Hematopoietic multipotent progenitor cell treated with erythropoietin and hydrocortisone succinate and interleukin-3 and kit ligand, for 6 days (in vitro differentiated cells): ENCODE measurements at places on chromosomes 13 and 19.

GRCh38 chr13:75896271-75896670 lies 260.1 kb downstream of the LMO7 start:
- DNase-seq = no peak

- no peak for DNase-seq
Observed at GRCh38 chr19:51203916-51204315, 21.0 kb upstream of the CD33 start.

DNA sequence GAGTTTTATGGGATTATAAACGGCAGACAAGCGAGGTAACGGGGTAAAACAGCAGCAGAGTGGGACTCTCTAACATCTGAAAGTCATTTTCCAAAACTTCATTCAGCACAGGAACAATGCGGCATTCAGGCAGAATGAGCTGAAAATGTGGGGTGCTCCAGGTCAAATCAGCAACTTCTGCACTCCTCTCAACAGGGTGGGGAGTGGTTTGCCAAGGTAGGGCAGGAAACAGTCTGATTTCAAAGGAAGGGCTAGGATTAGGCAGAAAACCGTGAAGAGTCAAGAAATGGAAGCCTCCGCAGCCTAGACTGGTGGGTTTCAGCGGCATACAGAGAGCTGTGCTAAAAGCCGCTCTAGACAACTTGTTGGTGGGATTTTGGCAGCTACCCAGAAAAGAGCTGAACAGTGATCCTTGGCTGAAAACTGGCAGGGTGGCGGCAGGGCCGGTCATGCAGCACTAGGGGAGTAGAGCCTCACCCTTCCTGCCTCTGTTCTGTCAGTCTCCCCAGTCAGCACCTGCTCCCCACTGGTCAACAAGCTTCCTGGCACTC lies 154.2 kb upstream of the KLF12 start:
- DNase-seq = peak; percentile 28

GRCh38 chr13:50671497-50671850 lies 172.0 kb downstream of the DLEU7 start:
- DNase-seq = no peak

- peak; percentile 74 for DNase-seq
Observed at GRCh38 chr19:49475995-49476880, 2.2 kb downstream of the FLT3LG start.

GRCh38 chr19:33905937-33906577 lies 109.4 kb downstream of the KCTD15 start:
- no peak for DNase-seq

DNA sequence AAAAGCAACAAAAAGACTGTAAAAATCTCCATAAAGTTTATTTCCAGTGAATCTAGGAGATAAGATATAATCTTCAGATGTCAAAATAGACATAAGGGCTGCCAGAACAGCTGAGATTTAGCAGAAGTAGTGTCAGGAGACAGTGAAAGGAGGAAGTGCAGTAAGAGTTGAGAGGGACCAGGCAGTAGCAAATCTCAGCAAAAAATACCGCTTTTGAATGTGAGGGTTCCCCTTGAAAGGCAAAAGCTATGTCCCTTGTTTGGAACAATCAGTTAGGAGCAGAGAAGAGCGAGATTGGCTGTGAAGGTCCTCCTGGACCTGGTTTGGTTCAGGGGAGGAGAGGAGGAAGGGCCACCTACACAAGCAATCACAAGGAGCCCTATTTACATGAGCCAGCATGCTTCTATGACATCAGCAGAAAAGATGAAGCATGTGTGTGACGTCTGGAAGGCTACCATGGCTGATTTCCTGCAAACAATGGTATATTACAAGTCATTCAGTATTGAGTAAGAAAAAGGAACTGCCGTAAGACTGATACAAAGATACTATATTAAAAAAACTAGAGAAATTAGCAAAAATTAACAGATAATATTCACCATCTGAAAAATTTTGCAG lies 98.9 kb upstream of the SIAH3 start:
- DNase-seq = peak; percentile 28

GRCh38 chr19:55315956-55316525 lies 9.1 kb downstream of the TMEM150B start:
- no peak for DNase-seq

DNA sequence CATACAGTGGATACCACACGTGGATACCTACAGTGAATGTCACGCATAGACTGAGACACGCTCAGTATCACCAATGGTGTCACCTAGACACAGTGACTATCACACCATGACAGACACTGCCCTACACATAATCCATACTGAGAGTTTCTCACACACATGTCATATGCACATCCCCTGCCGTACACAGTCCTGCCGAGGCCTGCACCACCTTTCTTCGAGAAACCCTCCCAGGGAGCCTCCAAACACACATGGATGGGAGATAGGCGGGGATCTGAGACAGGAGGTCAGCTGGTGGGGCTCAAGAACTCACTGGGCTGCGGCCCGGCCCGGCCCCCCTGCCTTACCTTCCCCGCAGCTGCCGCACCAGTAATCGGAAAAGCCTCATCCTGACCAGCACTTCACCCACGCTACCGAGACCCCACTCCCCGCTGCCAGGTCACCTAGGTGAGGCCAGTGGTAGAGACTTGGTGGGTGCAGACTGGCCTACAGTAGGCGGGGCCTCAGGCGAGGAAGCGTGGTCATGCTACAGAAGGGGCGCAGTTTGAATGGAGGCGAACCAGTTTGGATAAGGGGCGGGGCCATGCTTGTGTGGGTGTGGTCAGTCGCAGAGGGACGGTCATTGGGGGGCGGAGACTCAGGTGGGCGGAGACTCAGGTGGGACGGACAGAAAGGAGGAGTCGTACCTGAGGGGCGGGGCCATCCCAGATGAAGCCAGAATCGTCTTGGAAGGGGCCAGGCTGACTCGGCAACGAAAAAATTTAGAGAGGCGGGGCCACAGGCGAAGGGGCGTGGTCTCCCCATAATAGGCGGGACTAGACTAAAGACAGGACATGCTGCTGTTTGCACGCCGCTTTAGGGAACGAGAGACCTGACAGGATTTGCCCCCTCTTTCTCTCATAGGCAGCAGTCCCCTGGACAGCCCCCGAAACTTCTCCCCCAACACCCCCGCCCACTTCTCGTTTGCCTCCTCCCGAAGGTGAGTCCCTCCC lies 2.1 kb downstream of the MAST1 start:
- DNase-seq = peak; percentile 95

DNA sequence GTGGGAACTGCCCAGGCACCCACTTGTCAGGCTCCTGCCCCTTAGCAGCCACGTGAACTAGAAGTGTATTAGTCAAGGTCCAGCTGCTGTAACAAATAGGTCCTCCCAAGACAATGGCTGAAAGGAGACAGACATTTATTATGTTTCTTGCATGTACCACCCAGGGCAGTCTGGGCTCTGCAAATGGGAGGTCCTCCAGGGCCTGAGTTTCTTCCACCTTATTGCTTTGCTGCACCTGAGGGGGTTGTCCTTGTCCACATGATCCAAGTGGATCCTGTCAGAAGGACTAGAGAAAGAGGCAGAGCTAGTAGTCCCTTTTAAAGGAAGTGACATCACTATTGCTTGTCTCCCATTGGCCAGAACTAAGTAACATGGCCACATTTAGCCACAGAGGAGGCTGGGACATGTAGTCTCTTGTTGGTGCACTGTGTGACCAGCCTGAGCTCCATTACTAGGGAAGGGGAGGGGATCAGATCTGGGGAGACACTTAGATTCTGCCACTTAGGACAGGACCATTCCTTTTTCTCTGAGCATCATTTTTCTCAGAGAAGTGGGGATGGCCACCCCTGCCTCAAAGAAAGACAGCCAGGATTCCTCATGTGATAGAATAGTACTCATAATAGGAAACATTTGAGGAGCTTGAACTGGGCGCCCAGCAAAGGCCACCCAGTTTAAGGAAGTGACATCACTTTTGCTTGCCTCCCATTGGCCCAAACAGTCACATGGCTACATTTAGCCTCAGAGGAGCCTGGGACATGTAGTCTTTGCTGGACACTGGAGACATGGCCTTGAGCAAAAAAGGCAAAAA lies 15.1 kb downstream of the CC2D1A start:
- peak; percentile 88 for DNase-seq

DNA sequence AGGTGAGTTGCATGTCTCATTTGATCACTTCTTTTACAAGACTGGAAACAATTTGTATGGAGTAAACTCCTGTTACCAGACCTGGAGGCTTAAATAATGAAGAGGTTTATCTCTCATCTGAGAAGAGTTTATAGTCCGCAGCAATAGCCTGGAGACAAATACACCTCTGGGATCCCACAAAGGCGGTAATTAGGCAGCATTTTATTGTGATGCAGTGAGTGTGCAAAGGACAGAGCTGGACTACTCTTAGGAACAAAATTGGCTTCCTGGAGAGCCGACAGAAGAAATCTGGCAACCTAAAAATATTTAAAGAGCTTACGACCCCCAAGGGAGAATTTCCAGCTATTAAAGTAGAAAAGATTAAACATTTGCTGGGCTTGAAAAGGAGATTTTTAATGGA lies 11.8 kb upstream of the KATNAL1 start:
- no peak for DNase-seq
